ENCODE measurements at places on chromosomes 5 and 9. TPM values are rescaled to one million over a fixed set of nuclear protein-coding genes. Genes with fewer than 3 reads are reported as not detected.

- DNase-seq, result no peak
These were observed 123.6 kb downstream of the INVS start for GRCh38 chr9:100222674-100223073.

GRCh38 chr5:133839721-133840120, 128.7 kb downstream of the C5orf15 start:
- no peak for DNase-seq

SLC25A2 gene
- total RNA-seq, result not detected

- DNase-seq, result no peak
These were observed 388.7 kb upstream of the POU5F2 start for GRCh38 chr5:94130077-94130476.

TAF11L10 gene
- total RNA-seq, result not detected

- DNase-seq, result no peak
These were observed 45.5 kb upstream of the IL7R start for GRCh38 chr5:35811108-35811741.

DNA sequence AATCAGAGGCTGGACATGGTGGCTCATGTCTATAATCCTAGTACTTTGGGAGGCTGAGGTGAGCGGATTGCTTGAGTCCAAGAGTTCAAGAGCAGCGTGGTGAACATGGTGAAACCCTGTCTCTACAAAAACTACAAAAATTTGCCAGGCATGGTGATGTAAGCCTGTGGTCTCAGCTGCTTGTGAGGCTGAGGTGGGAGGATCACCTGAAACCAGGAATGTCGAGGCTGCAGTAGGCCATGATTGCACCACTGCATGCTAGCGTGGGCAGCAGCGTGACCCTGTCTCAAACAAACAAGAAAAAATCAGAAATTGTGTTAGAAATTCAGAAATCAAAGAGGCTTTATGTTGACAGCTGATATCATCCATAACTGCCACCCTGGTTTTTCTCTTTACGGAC, 21.4 kb downstream of the JMY start:
- no peak for DNase-seq

- no peak for DNase-seq
These were observed 15.6 kb downstream of the PTGS1 start for GRCh38 chr9:122386311-122386872.

DNA sequence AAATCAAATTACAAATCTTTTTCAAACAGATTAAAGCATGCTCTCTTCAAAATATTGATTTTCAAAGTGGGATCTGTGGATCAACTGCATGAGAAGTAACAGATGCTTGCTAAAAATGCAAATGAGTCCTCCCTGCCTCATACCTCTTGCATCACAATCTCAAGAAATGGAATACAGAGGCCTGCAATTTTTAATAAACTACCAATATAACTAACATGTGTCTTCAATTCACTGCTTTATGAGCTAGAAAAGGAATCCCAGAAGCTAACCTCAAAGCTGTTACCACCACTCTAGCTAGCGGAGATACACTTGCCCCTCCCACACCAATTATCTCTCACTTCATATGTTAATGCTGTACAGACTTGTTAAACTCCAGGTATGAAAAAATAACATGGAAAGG, 9.6 kb downstream of the OR13C5 start:
- no peak for DNase-seq

DNA sequence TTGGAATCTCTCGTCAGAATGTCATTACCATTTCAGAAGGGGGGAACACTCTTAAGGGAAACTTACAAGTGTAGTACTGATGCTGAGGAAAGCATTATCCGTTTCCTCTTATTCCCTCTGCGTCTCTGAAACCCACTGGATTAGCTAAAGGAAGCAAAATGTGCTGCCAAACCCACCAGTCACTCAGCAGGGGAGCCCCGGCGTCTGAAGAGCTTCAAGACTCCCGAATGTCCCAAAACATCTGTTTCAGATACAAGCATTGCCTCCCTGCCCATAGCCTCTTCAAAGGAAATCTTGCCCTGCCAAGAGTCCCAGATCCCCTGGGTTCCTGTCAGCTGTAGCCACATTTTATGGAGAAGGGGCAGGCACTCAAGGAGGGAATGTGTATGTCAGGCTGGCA, 1.0 kb upstream of the HCN1 start:
- DNase-seq, result no peak

MARCOL gene
- total RNA-seq, result not detected

CER1 gene
- total RNA-seq, result not detected

- DNase-seq, result peak; percentile 2
These were observed 6.0 kb upstream of the SLC9A3 start for GRCh38 chr5:530001-530955.

RANBP17 gene
- total RNA-seq, result 1.3 TPM

DNA sequence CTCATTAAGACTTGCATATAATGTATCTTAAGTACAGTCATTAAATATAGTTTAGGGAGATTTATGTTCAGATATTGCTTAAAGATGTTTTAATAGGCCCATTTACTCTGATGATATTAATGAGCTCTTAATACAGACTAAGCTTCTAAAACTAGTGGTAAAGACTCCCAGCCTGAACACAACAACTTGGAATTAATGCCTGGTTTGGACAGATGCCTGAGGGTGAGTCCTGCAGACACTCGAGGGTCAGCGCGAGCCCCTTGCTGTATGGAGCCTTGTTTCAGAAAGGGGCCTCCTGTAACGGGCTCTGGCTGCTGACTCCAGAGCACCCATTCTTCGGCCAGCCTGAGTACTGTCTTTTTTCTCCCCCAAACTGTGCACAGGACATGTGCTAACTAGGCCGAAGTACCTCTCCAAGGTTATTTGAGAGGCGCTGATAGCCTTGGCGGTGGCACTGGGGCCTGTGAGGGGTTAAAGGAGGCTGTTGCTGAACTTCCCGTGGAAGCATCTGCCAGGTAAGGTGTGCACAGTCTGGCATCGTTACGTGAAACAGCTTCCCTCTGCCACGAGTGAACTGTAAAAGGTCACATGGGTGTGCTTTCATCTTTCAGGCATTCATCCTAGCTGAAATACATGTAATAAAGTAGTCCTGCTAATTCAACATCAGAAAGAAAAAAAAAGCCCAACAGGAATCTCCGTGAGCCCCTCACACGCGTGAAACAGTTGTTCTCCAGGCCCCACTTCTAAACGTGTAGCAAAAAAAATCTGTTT, 113.4 kb downstream of the MVB12B start:
- no peak for DNase-seq

GRCh38 chr9:2043881-2044462, 28.8 kb downstream of the SMARCA2 start:
- DNase-seq, result no peak

DNA sequence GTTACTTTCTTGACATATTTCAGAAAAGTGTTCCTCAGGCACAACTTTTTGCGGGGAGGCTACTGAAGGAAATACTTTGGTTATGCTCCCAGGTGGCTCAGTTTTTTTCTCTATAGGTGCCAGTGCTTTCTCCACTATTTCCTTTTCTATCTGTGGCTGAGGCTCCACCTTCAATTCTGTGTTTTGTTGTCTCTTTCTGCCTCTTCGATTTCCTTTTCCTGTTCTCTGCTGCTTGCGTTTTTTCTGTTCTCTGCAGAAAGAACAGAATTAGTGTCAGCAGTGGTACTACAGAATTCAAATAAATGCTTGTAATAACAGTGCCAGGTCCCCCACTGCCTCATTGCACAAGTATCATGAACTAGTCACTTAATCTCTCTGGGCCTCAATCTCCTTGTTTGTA, 7.0 kb downstream of the HEMGN start:
- no peak for DNase-seq

DNA sequence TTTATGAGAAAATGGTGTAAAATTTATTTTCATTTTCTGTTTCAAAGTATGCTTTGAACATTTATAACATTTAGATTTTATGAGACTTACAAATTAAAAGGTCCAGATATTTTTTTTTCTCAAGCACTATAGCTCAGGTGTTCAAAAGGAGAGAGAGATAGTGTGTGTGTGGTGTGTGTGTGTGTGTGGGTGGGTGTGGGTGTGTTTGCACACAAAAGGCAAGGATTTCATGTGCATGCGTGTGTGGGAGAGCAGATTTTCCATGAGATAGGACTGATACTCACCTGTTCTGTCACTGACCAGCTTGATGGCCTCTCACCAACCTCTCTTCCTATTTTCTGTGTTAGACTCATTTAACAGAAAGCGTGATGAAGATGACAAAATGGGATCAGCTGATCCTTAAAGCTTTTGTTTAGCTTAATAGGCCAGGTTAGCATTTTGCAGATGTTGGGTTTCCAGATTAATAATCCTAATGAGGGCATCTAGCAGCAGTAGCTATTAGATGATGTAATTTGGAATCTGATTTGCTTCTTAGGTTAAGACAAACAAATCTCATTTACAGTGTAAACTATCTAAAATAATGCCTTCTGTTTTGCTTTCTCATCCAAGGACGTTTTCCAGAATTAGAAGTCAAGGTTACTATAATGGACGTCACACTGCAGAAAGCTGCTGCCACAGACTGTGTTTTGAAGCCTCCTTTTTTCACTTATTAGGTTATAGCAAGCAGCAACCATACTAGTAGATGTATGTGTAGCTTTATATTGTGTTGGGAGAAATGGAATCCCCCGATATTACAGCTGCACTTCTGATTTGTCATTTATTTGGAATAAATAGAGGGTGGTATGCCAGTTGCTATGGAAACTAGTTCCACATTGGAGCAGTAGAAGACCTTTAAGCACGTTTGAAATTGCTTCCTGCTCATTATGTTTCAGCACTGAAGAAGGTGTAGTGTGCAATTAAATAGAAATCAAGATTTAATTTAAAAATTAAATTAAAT, 355.6 kb downstream of the TAF11L14 start:
- no peak for DNase-seq

OTP gene
- total RNA-seq, result not detected

GRCh38 chr9:36871606-36872005, 162.5 kb downstream of the PAX5 start:
- no peak for DNase-seq

- no peak for DNase-seq
These were observed 3.4 kb downstream of the SQSTM1 start for GRCh38 chr5:179823937-179824744.

- no peak for DNase-seq
These were observed 24.0 kb downstream of the COL15A1 start for GRCh38 chr9:98967680-98968079.

GRCh38 chr9:77429928-77430327, 218.2 kb downstream of the GNA14 start:
- DNase-seq, result no peak

DNA sequence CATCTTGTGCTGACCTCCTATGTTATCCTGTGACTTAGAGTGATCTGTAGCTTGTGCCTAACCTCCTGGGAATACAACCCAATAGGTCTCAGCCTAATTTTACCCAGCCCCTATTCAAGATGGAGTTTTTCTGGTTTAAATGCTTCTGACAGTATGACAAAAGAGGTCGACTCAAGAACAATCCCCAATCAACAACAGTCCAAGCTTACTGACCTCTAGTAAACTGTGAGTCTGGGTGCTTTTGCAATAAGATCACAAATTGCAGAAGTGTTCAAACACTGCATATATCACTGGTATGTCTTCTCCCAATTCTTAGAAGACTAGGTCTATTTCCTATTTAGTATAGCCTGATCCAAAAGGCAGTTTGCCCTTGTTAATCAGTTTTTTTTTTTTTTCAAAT, 323.5 kb upstream of the PTGER4 start:
- no peak for DNase-seq

DNA sequence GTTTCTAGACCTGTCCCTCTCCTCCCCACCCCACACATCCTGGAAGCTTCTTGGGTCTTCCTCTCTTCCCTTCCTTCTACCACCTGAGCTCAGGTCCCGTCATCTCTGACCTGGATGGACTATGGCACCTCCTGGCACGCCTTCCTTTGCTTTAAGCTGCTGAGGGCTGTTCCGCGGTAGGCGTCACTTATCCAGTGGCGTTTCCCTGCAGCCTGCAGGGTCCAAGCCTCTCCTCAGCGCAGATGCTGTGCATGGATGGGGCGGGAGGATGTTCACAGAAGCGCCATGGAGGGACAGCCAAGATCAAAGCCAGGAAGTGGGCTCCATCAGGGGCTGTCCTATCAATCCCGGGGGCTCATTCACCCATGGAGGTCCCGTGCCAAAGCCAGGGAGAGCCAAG, 23.8 kb upstream of the CNOT6 start:
- DNase-seq, result no peak

ORM2 gene
- not detected for total RNA-seq

DNA sequence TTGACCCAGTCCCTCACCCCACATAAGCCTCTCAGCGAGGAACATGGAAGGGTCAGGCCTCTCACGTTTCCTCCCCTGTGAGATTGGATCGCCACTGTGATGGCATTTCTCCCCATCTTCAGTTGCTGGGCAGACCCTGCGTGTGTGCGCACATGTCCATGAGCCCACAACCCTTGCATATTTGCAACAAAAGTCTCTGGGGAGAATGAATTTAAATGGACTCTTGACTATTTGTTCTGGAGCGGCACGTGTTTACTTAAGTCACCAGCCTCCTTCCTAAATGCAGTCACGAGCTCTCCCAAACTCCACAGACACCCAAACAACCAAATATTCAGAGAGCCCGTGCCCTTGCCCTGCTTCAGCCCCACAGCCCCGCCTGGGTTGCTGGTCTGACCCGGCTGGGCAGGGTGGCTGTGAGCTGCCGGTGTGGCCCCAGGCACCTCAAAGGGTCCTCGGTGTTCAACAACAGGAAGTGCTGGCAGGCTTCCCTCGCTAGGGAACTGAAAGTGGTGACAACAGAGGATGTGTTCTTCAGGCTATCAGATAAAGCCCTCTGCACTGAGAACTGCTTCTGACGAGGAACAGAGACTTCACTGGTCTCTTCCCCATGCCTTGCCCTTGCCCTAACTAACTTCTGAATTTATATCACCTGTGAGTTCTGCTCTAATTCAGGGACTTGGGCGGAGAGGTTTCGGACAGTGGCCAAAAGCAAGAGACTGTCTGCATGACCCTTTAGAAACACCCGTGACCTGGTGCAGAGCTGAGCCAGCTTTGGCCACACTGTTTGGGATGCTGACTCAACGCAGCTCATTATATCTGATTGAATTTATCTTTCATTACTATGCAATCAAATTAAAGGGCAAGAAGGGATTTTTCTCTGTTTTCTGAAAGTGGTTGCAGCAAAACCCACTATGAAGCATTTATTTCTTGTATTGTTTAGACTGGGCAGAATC, 19.2 kb upstream of the CD180 start:
- DNase-seq, result peak; percentile 68

PAEP gene
- not detected for total RNA-seq

DNA sequence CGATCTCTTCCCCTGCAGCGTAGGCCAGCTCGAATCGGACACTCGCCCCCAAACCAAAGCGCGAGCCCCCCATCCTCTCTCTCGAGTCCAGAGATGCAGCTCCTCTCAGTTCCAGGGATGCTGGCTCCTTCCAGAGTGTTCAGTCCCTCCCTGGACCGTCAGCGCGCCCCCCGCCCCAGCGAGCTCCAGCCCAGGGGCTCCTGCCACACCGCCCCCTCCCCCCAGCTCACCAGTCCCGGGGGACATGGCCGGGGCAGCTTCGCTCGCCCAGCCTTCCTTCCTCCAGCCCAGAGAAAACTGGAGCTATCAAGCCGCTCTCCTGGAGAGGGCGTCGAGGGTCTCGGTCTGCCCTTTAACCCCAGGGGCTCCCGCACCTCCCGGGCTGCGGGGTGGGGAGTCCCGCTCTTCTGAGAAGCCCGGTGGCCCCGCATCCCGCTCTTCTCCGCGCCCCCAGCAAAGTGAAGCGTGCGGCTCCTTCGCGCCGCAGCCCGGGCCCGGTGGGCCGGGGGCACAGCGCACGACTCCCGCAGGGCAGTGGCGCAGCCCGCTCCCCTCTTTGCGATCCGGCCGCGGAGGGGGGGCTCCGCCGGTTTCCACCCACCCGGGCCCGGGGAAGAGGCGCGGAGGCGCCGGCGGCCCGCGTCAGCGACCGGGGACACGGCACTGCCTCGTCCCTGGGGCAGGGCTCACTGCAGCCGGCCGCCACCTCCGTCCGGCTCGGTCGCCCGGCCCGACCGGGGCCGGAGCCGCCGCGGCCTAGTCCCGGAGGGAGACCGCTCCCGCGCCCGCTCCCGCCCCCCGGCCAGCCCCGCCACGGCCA, 587 bp downstream of the MIER3 start:
- peak; percentile 28 for DNase-seq
